ENCODE measurements at places on chromosomes 6 and 20.

DNA sequence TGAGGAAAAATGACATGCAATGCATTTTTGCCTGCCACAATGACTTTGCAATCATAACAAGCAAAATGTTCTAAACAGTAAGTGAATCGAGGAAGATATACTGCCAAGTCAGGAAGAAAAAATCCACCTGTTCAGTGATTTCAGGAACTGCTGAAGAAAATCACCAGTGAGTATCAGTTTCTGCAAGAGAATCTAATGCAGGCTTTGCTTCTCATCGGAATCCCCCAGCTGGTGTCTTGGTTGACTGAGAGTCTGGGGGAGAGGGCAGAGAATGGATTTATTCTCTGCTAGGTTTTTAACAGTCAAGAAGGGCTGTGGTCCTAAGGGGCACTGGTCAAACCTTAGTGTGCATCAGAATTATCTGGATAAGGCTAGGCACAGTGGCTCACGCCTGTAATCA, 363.4 kb downstream of the CDH26 start:
- no peak for DNase-seq

DNA sequence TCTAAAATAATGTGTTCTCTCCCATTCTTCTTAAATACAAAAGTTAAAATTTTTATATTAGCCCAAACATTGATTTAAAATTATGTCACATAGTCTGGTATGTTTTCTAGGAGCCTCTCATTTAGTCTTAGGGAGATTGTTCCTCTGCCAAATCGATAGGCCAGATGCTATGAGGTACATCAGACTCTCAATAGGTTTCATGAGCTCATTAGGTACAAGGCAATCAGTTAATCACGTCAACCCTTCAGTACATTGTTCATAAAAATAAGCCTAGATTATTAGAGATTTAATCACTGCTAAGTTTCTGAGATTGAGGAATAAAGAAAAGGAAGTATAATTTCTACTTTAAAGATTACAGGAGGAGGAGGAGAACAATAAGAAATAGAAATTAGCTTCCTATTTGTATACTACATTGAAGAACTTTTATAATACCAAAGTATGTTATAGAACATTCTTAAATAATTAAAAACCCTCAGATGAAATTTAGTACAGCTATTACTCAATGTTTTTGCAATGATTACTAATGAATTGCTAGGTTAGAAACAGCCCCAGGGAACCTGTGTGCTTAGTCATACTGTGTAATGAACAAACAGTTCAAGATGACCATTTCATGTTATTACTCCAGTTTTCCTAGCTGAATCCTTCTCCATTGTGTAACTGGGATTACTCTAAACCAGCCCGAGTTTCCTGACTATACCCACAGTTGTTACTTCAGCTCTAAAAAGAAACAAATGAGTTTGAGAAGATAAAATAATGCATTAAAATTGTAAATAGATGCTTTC, 117.0 kb downstream of the BMP5 start:
- DNase-seq, result no peak

- DNase-seq, result no peak
Measured at GRCh38 chr6:107560657-107561056, 70.7 kb downstream of the SOBP start.

- no peak for DNase-seq
Measured at GRCh38 chr6:76803038-76803580, 660.2 kb downstream of the HTR1B start.

- no peak for DNase-seq
Measured at GRCh38 chr20:23142162-23143050, 56.3 kb upstream of the CD93 start.

DNA sequence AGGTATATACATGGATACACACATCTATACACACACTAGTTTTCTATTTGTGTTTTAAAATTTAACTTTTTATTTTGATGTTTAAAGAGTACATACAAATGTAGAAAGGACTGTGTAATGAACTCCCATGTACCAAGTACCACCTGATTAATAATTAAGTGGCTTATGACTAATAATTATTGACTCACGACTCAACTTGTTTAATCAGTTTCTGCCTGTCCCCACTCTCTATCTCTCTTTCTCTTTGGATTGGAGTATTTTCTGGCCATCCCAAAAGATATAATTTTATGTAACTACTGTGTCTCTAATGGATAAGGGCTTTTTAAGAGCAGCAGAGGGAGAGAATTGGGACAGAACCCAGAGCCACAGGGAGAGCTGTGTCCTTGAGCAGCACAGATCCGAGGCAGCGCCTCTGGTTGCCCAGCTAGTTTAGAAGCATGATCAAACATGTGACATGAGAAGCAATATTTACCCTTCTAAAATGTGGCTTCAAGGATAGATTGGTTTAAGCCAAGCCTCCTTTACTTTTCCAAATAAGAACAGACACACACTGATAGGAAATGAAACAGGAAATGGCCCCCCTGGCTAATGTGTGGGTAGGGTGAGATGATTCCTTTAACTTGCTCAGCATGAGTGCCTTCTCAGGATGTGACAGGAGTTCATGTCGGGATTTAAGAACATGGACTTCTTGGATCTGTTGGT, 81.0 kb downstream of the ERMARD start:
- DNase-seq, result no peak

DNA sequence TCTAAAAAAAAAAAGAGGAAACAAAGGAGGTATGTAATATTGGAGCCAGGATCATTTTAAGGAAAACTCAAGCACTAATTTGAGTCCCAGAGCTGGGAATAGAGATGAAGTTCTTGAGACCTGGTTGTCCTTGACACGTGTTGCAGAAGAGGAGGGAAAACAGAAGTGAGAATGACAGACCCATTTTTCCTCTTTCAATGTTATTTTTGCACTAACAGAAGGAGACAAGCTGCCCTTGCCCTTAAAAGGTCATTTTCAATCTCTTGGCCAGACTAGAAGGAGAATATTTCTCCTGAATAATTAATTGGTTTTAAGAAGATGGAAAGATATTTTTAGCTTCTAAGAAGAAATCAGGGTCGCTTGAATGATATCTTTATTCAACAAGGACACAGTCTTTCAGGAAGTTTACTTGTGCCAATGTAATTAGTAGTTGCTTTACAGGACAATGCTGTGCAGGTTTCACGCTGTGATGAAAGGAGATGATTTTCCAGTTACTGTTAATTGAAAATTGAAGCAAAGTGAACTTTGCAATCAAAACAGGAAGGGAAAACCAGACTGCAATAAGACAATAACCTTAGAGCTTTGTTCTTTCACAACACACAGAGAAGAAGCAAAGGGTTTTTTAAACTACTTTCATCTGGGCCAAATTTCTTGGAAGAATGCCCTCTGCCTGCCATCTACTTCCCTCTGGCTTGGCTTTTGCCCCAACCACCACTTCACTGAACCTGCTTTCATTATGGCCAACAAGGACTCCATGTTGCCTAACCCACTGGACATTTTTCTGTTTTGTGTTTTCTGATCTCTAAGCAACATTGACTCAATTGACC, 107.8 kb upstream of the SHLD1 start:
- DNase-seq, result no peak

GRCh38 chr6:6543181-6543879, 45.2 kb upstream of the LY86 start:
- DNase-seq, result no peak

DNA sequence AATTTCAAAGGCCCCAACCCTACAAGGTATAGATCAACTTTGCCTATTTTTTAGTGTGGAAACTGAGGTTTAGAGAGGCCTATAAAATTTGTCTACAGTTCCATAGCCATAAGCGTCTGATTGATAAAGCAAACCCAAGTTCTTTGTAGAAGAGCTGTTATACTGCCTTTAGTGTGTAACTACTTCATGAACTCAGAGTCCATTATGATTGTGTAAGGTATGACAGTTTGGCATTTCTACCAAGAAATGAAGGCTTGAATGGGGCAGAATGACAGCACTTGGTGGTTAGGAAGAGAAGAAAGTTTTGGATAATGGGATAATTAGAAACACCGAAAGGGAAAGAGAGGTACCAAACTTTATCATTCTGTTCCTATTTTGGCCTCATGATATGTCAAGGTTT, 38.1 kb downstream of the SMAP1 start:
- DNase-seq, result no peak

DNA sequence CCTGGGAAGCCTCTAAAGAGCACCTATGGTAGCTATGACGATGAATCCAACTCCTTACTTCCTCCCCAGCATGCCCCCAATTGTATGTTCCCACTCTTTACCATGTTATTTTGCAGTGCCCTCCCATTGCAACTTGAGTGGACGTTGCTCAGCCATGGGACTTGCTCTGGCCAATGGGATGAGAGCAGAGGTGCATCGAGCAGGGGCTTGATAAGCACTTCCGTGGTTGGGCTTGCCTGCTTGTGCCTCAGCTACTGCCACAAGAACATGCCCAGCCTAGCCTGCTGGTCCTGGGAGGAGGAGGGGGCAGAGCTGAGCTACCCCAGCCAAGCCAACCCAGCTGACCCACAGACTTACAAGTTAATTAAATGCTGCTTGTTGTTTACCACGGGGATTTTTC, 71.1 kb upstream of the CTNNBL1 start:
- peak; percentile 33 for DNase-seq

GRCh38 chr6:158011478-158011920, 29.8 kb downstream of the SYNJ2 start:
- no peak for DNase-seq

- no peak for DNase-seq
Measured at GRCh38 chr6:141463237-141463977, 669.3 kb upstream of the GJE1 start.

GRCh38 chr6:35497571-35498421, 917 bp upstream of the TEAD3 start:
- peak; percentile 77 for DNase-seq

DNA sequence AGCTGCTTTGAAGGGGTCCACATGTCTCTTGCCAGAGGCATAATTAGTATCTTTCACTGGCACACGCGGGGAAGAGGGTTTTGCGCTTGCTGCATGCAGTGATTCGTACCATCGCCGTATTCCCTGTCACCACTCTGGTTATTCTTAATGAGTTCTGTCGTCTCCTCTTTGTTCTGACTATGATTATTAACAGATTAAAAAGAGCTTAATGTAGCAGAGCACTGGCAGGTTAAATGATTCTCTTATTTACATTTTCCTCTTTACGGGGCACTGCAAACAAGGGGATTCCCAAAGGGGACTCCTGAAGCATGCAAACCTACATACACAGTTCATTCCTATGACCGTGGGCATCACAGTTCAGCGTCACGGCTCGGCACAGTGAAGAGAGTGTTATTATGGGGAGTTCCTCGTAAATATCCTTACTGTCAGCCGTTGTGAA, 204.8 kb downstream of the DTNBP1 start:
- DNase-seq, result no peak

GRCh38 chr20:37562695-37563480, 35.2 kb upstream of the BLCAP start:
- no peak for DNase-seq

DNA sequence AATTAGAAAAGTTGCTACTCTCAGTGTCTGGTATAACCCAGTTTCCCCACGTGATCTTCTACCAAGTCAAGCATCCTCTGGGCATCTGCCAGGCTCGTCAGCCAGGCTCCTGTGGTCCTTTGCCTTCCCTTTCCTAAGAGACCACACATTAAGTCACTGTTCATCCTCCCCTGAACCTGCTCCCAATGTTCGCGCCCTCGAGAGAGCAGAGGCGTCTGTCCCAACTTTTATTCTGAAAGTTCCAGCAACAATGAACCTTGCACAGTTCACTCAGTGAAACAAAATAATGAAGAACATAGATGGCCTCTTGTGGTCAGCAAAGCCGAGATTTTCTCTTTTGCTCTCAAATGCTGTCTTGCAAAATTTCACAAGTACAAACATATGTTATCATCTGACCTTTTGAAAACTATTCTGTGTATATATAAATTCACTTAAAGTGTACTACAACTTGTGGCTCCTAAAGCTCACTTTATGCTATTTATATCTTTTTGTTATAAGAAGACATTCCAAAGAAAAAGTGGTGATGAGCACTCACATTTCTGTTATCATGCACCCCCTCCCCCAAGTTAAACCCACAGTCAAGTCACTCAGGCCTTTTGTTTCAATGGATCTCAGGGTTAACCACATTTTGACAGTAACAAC, 39.2 kb upstream of the NHSL1 start:
- no peak for DNase-seq

DNA sequence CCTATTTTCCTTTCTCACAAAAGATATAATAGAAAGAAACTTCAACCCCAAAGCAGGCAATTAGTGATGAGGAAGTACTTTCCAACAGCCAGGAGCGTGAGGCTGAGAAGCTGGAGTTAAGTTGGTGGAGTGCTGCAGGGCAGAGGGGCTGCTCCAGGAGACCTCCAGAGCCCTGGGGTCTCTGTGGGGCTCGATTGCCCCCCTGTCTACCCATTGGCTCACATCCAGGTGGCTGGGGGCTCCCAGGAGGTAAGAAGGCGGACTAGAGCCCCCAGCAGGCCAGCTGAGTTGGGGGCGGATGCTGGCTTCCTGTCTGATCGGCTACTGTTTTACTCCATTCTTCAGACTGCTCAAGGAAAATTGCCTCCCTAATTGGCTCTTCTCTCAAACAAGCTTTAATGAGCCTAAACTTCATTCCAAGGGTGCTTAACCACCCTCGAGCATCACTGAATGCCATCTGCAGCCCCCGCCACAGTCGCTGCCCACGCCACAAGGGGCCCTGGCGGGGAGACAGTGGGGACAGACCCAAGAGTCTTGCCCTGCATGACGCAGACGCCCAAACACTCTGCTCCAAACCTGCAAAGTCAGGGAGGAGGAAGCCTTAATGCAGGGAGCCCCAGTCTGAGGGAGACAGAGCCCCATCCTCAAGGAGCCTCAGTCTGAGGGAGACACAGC, 78.6 kb downstream of the MDGA1 start:
- DNase-seq, result no peak

GRCh38 chr6:137423451-137424168, 70.6 kb downstream of the OLIG3 start:
- DNase-seq, result peak; percentile 78

- no peak for DNase-seq
Measured at GRCh38 chr6:162640756-162641155, 86.8 kb downstream of the PRKN start.

DNA sequence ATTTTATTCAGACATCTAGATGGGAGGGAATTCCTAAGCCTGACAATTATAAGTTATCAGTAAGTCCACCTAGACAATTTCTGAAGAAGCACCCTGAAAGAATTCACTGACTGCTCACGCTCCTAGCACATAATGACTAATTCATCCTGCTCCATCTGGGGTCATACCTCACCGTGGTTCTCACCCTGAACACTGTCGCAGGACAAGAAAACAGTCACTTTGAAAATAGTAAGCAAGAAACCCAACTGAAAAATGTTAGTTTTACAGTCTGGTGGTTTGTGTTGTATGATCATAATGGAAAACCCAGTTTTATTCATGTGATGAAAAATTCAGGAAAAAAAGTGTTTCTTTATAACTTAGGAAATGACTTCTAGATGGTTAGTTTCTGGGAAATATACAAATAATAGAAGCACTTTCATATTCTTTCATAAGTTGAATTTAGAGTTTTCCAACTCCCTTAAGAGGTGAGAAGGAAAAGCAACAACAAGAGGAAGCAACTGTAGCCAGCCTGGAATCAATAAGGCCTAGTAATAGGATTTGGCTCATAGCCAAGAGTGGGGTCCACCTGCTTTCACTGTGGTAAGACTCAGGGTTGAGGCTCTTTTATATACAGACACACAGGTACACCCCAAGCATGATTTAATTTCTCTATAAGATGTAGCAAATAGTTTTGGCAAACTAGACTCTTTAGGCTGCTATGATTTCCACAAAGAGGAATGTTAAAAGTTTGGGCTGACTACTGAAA, 94.1 kb downstream of the HIVEP2 start:
- no peak for DNase-seq

Measured in iPS-NIHi11 (cell line).